ENCODE measurements at places on chromosomes 7 and 10.
A peak's percentile ranks its signal among the peaks of the same experiment; 100 is the strongest.

DNA sequence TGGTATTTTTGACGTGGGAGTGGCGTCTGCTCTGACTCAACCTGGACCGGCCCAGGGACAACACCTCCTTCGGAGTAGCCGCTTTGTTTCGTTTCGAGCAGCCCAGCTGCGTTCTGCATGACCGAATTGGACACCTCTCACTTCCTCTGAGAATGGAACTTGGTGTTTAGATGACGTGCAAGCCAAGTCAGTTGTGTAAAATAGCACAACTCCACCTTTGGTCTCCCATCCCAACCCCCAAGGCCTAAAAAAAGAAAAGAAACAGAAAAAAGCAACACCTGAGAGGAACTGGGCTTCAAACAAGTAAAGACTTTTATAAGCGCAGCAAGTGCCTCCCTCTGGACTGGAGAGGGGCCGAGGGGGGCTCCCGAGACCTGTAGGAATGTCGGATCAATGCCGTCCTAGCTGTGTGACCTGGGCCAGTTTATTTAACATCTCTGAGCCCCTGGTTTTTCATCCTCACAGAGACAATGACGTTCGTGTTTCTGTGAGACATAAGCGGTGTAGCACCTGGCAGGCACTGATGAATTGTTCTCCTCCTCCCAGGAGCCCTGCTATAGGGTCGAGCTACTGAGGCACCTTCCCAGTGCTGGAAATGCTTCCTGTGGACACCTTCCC is 52.0 kb upstream of the SMNDC1 start:
- DNase-seq, result peak; percentile 77

GRCh38 chr10:91434041-91434440 is 23.9 kb downstream of the HECTD2 start:
- DNase-seq, result no peak

DNA sequence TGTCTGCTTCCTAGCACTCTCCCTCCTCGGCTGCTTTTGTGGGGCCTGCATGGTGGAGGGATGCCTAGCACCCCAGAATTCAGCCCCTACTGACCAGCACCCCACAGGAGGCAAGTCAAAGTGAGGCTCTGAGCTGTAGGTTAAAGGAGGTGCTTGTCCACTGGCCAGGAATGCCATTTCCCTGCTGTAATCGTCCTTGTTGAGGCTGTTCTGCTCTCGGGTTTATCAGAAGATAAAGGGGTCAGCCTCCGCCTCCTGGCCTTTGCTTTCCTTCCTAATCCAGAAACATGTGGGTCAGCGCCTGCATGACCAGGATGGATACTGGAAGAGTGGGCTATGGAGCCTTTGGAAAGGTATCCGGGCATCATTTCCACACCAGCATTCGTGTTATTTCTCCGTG is 98.9 kb downstream of the MKI67 start:
- no peak for DNase-seq

- no peak for DNase-seq
Observed at GRCh38 chr7:47757921-47758411, 176.1 kb upstream of the TNS3 start.

- DNase-seq, result no peak
Observed at GRCh38 chr7:31910191-31910590, 160.0 kb downstream of the PDE1C start.

DNA sequence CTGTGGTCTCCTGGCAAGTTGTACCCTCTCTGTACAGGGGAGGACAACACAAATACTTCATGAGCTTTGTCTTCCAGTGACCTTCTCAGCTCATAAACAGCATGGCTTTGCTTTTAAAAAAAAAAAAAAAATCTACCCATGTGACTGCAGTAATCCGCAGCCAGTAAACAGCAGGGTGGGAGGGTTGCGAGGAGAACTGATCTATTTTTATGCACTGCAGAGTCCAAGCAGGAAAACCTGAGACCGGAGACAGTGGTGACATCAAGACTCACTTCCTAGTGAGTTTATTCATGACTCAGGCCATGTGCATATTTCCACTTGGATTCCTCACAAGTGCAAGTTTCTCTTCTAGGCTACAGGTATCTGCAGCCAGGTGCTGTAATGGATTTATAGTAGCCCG is 127.9 kb downstream of the NRF1 start:
- no peak for DNase-seq

GRCh38 chr10:25934621-25935139 is 651 bp downstream of the MYO3A start:
- DNase-seq, result no peak

GRCh38 chr7:44394112-44394447 is 68.7 kb upstream of the CAMK2B start:
- DNase-seq, result no peak

DNA sequence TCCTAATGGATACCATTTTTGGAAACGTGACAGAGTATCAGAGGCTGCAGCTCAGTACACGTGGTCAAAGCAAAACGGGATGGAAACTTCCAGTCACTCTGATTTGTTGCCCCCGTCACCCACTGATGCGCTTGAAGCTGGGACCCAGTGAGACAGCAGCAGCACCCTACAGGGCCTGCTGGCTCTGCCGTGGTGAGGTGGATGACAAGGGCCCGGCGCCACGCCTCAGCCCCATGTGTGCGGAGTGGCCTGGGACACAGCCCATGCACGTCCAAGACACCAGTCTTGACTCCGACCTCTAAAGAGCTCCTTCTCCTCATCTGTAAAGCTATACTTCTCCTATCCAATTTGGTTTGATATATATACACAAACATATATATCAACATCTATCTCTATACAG is 39.0 kb downstream of the CLEC2L start:
- DNase-seq, result no peak

GRCh38 chr7:36763132-36763816 is 39.0 kb upstream of the AOAH start:
- no peak for DNase-seq

GRCh38 chr7:80346704-80347103 is 165.2 kb downstream of the GNAT3 start:
- DNase-seq, result no peak

DNA sequence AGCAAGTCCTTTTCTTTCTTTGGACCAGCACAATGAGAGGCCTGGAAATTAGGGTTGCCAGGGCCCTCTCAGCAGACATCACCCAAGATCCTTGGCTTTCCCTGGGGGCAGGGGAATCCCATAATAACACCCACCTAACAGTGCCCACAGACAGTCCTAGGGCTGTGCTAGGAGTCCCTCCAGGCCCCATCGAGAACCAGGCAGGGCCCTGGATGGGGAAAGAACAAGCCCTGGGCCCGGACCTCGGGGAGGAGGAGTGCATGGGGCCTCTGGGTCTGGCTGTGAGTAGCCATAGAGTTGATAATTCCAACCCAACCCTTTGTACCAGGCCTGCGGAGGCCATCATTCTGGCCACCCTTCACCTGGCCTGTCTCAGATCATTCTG is 201.2 kb upstream of the ZMIZ1 start:
- no peak for DNase-seq

- no peak for DNase-seq
Observed at GRCh38 chr10:93501650-93502049, 5.2 kb downstream of the CEP55 start.

DNA sequence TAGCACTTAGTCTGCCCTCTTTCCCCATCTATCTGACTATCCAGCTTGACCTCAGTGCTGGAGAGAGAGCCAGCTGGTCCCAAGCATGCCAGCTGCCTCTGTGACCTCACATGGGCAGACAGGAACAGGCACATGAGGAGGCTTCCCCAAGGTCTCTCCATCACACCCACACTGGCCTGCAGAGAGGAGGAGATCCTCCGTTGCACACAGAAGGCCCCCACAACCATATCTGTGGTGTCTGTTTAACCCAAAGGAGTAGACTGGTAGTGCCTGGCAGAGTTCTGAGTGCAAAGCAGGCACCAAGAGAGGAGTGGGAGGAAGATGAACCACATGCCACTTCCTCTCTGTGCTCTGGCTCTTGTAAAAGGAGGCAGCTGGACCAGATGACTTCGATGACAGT is 4.8 kb upstream of the ANK3 start:
- no peak for DNase-seq

DNA sequence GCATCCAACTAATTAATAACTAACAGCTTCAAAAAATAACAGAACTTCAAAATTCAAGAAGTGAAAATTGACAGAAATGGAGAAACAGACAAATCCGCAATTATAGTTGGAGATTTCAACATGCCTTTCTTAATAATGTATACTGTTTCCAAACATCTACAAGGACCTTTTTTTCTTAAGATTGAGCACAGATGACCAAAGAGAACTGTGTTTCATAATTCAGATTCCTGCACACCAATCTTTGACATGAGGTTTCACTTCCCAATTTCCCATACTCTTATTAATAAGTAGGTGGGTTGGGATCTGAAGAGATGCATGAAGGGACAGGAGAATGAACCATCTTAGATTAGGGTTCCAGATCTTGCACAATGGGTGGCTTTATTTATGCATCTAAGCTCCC is 24.9 kb upstream of the GIMAP7 start:
- no peak for DNase-seq

GRCh38 chr10:128574581-128575210 is 448.5 kb upstream of the MKI67 start:
- no peak for DNase-seq

GRCh38 chr10:131781076-131781475 is 119.7 kb upstream of the PPP2R2D start:
- no peak for DNase-seq
